NCI-H345 (cell line): ENCODE measurements at places on chromosomes 7 and 10.

DNA sequence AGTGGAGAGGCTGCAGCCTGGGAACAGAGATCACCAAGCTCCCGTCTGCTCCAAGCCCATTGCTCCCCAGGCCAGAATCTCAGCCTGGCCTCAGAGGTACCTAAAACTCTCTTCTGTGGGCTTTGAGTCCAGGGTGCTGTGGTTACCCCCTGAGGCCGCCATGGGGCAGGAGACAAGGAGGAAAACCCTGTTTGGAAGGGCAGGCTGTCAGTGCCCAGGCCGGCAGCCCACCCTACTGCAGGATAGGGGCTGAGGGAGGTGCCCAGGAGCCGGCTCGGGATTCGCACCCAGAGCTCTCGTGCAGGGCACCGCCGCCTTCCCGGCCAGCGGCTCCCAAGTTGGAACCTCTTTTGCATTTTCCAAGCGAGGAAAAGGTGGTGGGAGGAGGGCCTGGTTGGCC is 24.5 kb downstream of the UNCX start:
- no peak for DNase-seq

DNA sequence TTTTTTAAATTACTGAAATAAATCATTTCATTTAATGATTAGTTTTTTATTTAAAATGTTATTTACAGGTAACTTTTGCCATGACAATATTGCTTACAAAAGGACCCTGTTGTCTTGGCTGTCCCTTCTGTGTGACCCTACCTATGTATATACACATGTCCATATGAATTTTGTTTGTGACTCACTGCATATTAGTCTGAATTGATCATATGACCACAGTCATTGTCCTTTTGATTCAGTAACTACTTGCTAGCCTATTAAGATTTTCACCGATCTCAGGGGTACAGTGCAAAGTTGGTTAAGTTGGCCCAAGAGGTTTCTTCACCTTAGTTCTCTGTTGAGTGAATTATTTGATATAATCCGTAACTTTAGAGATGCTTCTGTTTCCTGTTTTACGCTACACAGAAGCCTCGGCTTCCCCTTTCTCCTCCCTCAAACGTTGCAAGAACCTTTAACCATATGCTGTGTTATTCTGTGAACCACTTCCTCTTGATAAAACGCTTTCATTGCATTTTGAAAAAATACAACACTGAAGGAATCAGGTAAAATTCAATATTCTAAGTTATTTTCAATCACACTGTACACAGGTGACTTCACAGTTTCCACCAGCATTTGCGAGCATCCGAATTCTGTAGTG is 43.9 kb downstream of the APBB1IP start:
- DNase-seq: no peak

DNA sequence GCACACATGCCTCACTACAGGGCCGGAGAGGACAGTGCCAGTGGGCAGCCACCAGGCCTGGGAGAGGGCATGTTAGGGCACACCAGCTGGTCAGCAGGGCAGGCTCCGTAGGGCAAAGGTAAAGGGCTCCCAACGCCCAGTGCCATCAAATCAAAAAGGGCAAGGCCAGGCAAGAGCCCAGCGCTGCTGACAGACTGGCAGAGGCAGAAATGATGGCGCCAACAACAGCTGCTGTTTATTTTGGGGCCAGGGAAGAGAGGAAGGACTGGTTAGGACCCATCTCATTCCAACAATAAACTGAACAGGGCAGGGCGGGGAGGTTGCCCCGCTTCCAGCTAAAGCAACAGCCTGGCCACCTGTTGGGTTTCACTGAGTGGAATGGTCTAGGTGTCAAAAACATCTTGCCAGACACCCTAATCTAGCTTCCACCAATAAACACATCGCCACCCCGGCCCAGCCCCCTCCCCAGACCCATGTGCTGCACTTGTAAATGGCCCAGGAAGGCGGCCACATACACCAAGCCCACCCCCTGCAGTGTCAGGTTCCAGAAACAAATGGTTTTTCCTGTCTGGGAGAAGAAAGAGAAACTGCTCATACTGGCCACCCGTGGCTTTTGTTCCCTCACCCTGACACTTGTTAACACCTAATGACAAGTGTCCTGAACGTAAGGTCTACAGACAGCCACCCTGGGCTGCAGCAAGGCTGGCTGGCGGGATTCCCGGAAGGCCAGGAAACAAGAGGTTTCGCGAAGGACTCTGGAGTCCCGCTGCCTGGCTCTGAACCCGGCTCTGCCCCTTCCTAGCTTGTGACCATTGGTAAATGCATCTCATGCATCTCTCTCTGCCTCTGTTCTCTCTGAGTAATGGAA is 15.3 kb downstream of the SH3PXD2A start:
- DNase-seq: no peak

- DNase-seq: no peak
Measured at GRCh38 chr10:71501402-71501801, 104.7 kb downstream of the CDH23 start.

DNA sequence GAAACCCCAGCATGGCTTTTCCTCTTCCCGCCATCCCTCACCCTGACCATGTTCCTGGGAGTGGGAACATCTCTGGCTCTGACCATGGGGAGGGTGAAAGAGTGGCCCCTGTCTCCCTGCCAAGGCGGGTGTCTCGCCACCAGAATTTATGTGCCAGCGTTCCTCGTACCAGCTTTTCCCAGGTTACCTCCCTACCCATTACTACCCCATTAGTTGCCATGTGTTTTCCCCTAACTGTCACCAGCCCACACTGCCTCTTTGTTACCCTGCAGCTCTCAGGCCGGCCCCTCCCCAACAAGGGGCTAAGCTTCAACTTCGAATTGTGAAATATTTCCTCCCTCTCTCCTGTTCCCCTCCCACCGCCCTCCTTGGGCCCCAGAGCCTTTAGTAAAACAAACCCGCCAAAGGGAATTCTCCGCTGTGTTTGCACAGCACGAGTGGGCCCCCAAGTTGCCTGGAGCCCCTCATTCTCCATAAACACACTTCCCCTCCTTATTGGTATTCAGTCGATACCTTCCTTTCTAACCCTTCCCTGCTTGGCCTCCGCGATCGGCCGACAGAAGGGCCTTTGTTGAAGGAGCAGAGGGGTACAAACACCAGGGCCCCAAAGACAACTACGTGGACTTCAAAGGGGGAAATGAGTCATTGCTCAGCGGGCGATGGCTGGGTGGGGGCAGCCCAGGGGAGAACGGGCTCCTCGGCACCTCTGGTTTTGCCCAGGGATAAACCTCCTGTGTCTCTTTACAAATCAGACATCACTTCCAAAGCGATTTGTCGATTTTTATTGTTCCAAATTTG is 45.5 kb downstream of the SLIT1 start:
- DNase-seq: no peak

DNA sequence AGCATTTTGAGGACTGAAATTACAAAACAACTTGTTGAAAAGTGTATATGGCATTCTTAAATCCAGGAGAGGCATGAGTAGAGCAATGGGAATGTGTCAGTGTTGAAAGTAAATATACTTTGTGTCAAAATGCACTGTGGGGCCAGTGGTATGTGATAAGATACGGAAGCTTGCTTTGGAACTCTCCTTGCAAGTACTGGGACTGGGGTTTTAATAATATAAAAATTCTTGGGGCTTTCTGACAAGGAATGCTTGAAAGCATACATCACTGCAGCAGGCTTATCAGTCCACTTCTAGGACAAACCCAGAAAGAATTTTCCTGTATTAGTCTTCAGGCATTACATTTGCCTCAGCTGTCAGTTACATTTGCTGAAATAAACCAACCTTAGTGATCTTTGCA is 472.8 kb upstream of the FZD8 start:
- DNase-seq: no peak
